ENCODE measurements at places on chromosomes 2 and 18.
A peak's percentile ranks its signal among the peaks of the same experiment; 100 is the strongest.

GRCh38 chr18:332007-332406 lies 64.2 kb upstream of the THOC1 start:
- DNase-seq = peak; percentile 66

GRCh38 chr2:100206731-100207255 lies 64.4 kb upstream of the AFF3 start:
- DNase-seq = no peak

- DNase-seq = no peak
Observed at GRCh38 chr18:80175451-80176204, 66.6 kb downstream of the ADNP2 start.

GRCh38 chr2:37812414-37812813 lies 112.7 kb upstream of the RMDN2 start:
- DNase-seq = no peak

GRCh38 chr2:233089851-233090250 lies 29.7 kb downstream of the INPP5D start:
- DNase-seq = no peak

DNA sequence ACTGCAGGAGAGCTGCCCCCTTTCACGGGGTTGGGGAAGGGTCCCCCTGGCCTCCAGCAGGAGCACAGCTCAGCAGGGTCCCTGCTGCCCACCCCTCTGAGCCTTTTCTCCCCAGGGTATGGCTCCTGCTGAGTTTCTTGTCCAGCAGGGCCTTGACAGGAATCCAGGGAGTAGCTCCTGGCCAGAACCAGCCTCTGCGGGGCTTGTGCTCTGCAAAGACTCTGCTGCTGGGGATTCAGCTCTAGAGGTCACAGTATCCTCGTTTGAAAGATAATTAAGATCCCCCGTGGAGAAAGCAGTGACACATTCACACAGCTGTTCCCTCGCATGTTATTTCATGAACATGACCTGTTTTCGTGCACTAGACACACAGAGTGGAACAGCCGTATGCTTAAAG lies 21.2 kb downstream of the FOSL2 start:
- no peak for DNase-seq

GRCh38 chr2:19176172-19176852 lies 182.1 kb downstream of the OSR1 start:
- no peak for DNase-seq

GRCh38 chr2:237720957-237721356 lies 77.6 kb upstream of the RBM44 start:
- DNase-seq = no peak

DNA sequence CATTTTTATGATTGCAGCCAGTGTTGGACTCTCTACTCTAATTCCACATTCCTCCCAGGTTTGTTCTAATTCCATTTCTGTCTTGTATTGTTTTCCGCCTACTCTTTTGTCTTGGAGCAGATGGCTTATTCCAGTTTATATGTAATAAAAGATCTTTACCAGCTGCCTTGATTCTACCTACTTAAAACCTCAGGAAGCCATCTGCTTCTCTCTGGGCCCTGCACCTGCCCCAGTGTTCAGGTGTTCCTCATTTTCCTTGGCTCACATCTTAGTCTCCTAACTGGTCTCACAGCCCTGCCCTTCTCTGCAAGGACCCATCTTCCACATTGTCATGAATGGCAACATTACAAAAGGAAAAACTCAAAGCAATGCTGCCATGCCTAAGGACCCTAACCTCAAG lies 21.0 kb upstream of the IL37 start:
- peak; percentile 48 for DNase-seq

DNA sequence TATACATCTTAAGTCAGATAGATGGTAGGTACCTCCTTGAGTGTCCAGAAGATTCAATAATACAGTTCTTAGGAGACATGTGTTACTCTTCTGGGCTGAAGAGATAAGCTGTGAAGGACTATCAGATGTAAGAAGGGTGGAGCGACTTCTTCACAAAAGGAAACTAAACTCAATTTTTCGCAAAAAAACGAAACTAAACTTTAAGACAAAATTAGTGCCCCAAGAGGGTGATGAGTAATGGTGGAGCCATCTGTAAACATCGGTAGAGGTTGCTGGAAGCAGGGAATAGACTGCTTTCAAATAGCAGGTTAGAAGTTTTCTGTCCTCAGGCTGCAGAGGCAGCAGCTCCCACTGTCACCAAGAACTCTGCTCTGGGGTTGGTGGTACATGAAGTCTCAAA lies 111.6 kb upstream of the TACR1 start:
- no peak for DNase-seq

GRCh38 chr2:39492095-39492590 lies 55.1 kb upstream of the MAP4K3 start:
- DNase-seq = peak; percentile 78

- no peak for DNase-seq
Observed at GRCh38 chr2:9380702-9381628, 42.4 kb downstream of the ITGB1BP1 start.

DNA sequence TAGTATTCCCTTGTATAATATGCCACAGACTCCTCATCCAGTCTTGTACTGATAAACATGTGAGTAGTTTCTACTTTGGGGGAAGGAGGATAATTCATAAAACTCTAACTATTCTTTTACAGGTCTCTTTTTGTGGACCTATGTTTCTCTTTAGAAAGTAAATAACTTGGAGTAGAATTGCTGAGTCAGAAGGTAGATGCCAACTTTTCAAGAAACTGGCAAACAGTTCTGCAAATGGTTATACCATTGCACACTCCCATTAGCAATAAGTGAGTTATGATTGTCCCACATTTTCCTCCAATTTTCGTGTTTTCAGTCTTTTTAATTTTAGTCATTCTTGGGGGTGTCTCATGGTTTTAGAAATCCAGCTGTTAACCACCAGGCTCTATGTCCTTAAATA lies 477.2 kb upstream of the LRRTM4 start:
- DNase-seq = no peak

DNA sequence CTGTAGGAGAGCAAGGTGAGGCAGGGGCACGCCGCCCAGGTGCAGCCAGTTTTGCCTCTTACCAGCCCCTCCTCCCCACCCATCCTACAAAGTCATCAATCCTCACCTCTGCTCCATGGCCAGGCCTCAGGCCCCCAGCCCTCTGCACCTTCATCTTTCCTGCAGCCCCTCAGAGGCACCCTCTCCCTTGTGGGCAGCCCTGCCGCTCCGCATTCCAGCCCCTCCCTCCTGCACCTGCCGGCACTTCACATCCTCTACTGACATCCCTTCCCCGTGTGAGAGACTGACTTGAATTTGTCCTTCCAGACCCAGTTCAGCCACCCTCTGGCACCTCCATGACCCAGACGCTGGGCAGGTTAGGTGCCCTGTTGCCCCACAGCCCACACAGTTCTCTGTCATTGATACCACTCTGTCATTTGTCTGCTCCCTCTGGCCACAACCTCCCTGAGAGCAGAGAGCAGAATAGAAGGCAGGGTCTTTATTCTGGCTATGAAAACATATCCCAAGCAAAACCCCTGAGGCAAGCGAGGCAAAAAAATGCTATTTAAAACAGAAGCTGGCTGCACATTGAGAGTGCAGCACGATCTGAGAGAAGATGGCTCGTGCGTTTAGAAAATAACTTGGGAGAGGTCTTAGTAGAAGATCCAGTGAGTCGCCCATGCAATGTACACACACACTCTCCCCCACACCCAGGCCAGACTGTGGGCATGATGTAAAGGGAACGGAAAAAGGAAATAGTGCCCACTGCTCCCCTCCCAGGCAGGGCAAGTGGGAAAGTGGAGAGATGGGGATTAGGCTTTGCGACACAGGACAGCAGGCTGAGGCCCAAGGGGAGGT lies 25.9 kb downstream of the SDC1 start:
- peak; percentile 67 for DNase-seq

DNA sequence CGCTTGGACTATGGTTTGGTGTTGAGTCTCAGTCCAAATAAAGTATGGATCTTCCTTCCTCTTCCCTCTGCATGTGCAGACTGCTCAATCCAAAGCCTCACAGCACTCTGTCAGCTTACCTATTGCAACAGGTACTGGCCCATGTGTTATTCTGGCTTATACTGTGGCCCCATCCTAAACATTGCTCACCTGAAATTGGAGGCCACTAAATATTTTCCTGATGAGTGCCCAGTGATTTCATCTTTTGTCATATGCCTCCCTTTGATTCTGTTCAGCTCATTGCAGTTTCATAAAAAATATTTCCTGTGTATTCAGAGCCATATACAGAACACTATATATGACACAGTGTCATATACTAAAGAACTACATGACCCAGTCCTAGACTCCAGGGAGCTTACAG lies 86.3 kb upstream of the FAM136A start:
- DNase-seq = no peak

- DNase-seq = no peak
Observed at GRCh38 chr18:28635530-28635929, 458.6 kb upstream of the CDH2 start.

- no peak for DNase-seq
Observed at GRCh38 chr2:229451852-229452251, 180.8 kb upstream of the PID1 start.

- no peak for DNase-seq
Observed at GRCh38 chr2:88698027-88698413, 6.5 kb downstream of the RPIA start.

GRCh38 chr2:75765798-75766197 lies 55.1 kb upstream of the GCFC2 start:
- no peak for DNase-seq

DNA sequence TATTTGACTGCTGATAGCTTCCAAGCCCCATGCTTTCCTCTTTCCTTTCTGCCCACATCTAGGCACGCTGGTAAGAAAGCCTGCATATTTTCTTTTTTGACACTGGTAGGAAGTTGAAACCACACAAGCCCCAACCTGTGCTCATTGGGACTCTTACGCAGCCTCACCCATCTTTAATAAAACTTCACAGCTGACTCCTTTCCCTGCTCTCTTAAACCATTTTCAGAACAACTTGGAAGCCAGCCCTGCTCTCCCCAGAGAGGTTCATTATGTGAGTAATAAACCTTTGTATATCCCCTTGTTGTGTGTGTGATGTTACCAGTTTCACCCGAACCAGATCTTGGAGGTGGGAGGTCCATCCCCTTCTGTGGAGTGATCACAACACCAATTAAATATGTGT lies 268.4 kb downstream of the GPD2 start:
- DNase-seq = no peak

DNA sequence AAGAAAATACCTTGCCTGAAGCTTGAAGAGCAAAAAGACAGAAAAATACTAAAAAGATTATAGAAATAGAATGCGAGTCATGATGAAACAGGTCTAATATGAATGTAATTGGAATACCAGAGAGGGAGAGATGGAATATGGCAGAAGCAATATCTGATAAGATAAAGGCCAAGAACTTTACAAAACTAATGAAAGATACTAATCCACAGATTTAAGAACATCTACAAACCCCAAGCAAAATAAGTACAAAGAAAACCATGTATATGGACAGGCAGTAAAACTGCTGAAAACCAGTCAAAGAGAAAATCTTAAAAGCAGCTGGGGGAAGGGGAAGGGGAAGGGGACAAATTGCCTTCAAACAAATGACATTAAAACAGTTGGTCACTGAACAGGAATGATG lies 67.0 kb downstream of the PIGN start:
- no peak for DNase-seq

GRCh38 chr2:151361674-151362370 lies 4.4 kb downstream of the TNFAIP6 start:
- DNase-seq = no peak
